T-cell (primary cell): ENCODE measurements at places on chromosomes 5 and 9. TPM values are rescaled to one million over a fixed set of nuclear protein-coding genes. Genes with fewer than 3 reads are reported as not detected.

Gene SLCO6A1
- not detected for total RNA-seq

Gene SH3GL2
- total RNA-seq, result not detected

Gene TJP2
- total RNA-seq, result 6.4 TPM

Gene SPATA9
- total RNA-seq, result not detected

Gene SCGB3A2
- not detected for total RNA-seq

Gene SIL1
- 15.1 TPM for total RNA-seq

Gene XRCC4
- 4.2 TPM for total RNA-seq

Gene CANX
- 289 TPM for total RNA-seq

- H3K36me3 ChIP-seq, result no peaks in the 10 kb centered on the region
- DNase-seq, result no peak
- H3K27ac ChIP-seq, result no peak overlapping the region
Measured at GRCh38 chr5:72604111-72604797, 97.0 kb upstream of the ZNF366 start.

DNA sequence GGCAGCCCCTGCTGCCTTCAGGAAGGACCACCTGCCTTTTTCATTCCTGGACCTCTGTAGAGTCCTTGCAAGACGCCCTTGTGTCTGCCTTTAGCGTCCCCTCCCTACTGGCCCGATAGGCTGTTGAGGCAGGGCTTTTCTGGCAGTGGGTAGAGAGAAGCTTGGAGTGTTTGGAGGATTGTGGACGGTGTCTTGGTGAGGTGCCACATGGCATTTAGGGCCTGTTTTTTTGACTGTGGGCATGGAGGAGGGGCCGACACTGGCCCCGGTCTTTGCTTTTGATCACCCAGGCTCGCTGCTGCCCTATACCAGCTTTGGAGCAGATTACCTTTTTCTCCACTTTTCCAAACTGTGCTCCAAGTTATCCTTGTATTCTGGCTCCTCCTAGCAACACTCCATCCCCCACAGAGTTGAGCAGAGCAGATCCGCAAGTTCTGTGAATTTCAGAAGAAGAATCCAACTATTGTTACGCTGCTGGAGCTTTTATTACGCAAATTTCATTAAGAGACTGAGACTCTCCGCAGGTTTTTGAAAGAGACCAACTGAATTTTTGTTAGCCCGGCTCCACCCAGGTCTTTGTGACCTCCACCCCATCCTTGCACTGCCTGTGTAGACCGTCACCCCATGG, 34.8 kb upstream of the PRDM12 start:
- H3K4me1 ChIP-seq, result no peaks in the 10 kb centered on the region
- peaks cover 26% of the 10 kb centered on the region for H3K36me3 ChIP-seq
- DNase-seq, result no peak
- no peak overlapping the region for H3K27ac ChIP-seq

- no peaks in the 10 kb centered on the region for H3K27me3 ChIP-seq
- DNase-seq, result no peak
- H3K27ac ChIP-seq, result no peak overlapping the region
- no peaks in the 10 kb centered on the region for H3K4me1 ChIP-seq
- peaks cover 7% of the 10 kb centered on the region for H3K36me3 ChIP-seq
Measured at GRCh38 chr9:36074870-36075532, 38.3 kb downstream of the RECK start.

GRCh38 chr5:157911568-157911967, 52.6 kb upstream of the CLINT1 start:
- H3K27me3 ChIP-seq, result no peaks in the 10 kb centered on the region
- H3K4me1 ChIP-seq, result no peaks in the 10 kb centered on the region
- H3K4me3 ChIP-seq, result no peak overlapping the region

DNA sequence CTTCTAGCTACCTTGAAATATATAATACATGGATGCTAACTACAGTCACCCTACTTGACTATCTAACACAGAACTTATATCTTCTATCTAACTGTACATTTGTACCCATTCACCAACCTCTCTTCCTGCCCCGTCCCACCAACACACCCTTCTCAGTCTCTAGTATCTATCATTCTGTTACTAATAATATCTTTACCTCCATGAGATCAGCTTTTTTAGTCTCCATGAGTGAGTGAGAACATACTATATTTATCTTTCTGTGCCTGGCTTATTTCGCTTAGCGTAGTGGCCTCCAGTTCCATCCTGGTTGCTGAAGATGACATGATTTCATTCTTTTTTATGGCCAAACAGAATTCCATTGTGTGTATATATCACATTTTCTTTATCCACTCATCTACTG, 37.0 kb downstream of the LIFR start:
- no peak for DNase-seq
- no peaks in the 10 kb centered on the region for H3K4me1 ChIP-seq
- H3K36me3 ChIP-seq, result no peaks in the 10 kb centered on the region
- no peaks in the 10 kb centered on the region for H3K27me3 ChIP-seq

DNA sequence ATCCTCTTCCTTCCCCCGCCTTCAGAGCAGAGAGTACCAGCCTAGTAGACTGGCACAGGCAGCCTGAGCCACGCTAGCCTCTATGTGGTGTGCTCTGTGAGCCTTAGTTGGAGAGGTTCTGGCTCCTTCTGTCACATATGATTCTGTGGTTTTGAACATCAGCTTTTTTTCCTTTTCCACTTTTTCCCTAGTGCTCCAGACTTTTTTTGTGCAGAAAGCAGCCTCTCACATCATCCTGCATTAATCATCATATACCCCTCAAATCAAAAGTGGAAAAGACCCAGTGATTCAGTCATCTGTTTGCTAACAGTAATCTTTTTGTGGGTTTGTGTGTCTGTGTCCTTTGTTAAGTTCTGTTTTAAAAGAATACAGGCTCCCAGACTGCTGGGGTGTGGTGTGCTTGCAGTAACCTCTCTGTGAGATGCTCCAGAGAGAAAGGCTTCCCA, 663.9 kb upstream of the RGMB start:
- no peaks in the 10 kb centered on the region for H3K4me1 ChIP-seq
- no peaks in the 10 kb centered on the region for H3K27me3 ChIP-seq
- no peak overlapping the region for H3K27ac ChIP-seq
- no peak overlapping the region for H3K4me3 ChIP-seq
- no peaks in the 10 kb centered on the region for H3K36me3 ChIP-seq

GRCh38 chr5:143642791-143643190, 169.2 kb upstream of the HMHB1 start:
- H3K36me3 ChIP-seq, result no peaks in the 10 kb centered on the region
- no peaks in the 10 kb centered on the region for H3K4me1 ChIP-seq
- H3K27me3 ChIP-seq, result no peaks in the 10 kb centered on the region
- DNase-seq, result no peak
- H3K4me3 ChIP-seq, result no peak overlapping the region

DNA sequence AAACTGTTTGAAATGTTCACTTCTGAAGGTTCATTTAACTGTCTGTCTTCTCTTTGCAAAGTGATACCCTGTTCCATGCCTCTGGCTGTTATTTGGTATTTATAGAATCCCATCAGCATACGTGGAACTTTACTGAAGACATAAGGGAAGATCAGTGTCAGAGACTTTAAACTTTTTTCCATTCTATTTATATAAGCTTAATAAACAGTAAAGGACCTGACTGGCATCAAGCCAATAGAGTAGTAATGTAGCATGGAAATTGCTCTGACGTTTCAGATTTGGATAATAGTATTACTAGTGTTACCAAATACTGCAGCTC, 94.9 kb upstream of the MINAR2 start:
- no peaks in the 10 kb centered on the region for H3K27me3 ChIP-seq
- H3K4me3 ChIP-seq, result no peak overlapping the region
- no peak overlapping the region for H3K27ac ChIP-seq

GRCh38 chr9:107488375-107489143, 1.0 kb downstream of the KLF4 start:
- DNase-seq, result no peak
- peaks cover 28% of the 10 kb centered on the region for H3K4me1 ChIP-seq
- H3K36me3 ChIP-seq, result no peaks in the 10 kb centered on the region
- H3K4me3 ChIP-seq, result peak overlapping the region; percentile 71
- H3K27me3 ChIP-seq, result peaks cover 8% of the 10 kb centered on the region
- no peak overlapping the region for H3K27ac ChIP-seq

- H3K27me3 ChIP-seq, result no peaks in the 10 kb centered on the region
- no peak overlapping the region for H3K27ac ChIP-seq
- DNase-seq, result no peak
- no peaks in the 10 kb centered on the region for H3K4me1 ChIP-seq
Measured at GRCh38 chr5:128826275-128826674, 139.0 kb upstream of the SLC27A6 start.

DNA sequence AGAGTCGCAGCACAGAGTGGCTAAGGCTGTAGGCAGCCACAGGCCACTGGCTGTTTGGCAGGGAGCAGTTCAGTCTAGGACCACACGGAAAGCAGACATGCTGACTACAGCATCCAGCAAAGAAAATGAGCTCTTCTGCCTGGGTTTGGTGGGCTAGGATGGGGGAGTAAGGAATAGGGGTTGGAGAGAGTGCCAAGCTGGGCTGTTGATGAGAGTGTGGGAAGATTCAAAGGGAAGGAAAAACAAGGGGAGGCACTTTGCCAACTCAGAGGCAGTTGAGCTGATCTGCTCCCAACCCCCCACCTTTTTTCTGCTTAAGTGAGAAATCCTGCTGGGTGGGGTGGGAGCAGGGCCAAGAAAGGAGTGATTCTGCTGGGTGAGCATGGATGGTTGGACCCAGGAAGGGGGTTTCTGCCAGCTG, 35.9 kb downstream of the SVEP1 start:
- no peak overlapping the region for H3K4me3 ChIP-seq
- no peaks in the 10 kb centered on the region for H3K27me3 ChIP-seq
- H3K4me1 ChIP-seq, result no peaks in the 10 kb centered on the region
- H3K27ac ChIP-seq, result no peak overlapping the region

- H3K4me3 ChIP-seq, result no peak overlapping the region
- H3K27ac ChIP-seq, result peak overlapping the region; percentile 60
Measured at GRCh38 chr9:95724253-95724991, 151.1 kb upstream of the ERCC6L2 start.

DNA sequence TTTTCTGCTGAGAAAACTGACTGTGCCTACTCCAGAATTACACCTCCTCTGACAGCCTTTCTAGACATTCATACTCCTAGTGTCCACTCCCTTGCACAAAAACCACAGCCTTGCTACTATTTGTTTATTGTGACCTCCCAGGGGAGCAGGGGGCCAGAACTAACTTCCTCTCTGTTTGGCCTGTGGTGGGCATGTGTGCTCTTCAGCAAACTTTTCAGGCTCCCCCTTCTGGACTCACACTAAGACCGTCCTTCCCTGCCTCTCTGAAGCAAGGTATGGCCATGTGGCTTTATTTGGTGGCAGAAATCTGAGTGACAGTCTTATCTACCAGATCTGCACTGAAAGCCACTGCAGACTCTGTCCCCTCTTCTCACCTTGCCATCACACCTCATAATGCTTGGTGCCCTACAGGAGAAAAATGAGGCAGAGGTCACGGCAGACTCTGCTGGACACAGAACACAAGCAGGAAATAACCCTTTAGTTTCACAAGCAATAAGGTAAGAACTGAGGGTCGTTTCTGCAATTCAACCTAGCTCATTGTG, 28.2 kb downstream of the LIFR start:
- H3K4me3 ChIP-seq, result no peak overlapping the region
- no peak overlapping the region for H3K27ac ChIP-seq
- no peak for DNase-seq
- H3K27me3 ChIP-seq, result peaks cover 5% of the 10 kb centered on the region

DNA sequence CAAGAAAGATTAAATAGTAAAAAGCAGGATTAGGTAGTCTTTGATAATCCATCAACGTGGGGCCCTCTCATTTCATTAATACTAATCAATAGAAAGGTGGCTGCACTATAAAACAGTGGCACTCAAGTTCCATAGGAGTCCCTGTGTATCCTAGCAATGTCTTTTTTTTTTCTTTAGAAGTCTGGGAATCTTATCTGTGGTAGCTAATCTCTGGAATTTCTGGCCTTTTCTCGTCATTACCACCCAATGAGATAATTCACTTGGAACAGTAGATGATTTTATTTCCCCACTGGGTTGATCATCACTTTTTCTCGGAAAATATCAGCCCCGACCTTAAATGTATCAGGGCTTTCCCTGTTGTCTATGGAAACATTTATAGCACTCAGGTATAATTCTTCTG, 86.8 kb upstream of the CDH6 start:
- H3K27ac ChIP-seq, result no peak overlapping the region
- H3K4me1 ChIP-seq, result no peaks in the 10 kb centered on the region
- no peak overlapping the region for H3K4me3 ChIP-seq
- H3K36me3 ChIP-seq, result no peaks in the 10 kb centered on the region
- H3K27me3 ChIP-seq, result no peaks in the 10 kb centered on the region

DNA sequence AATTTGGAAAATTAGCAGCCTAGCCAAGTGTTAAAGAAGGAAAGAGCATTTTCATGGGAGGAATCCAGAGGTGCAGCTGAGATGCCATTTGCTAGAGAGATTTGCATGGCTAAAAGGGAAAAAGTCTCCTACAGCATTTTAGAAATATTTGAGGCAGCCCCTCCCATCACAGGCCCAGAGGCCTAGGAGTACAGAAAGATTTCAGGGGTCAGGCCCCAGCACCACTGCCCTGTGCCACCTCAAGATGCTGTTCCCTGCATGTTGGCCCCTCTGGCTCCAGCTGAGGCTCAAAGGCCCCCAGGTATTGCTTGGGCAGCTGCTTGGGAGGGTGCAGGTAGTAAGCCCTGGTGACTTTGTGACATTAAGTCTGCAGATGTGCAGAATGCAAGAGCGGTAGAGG, 26.9 kb upstream of the NPR3 start:
- no peak overlapping the region for H3K27ac ChIP-seq
- no peaks in the 10 kb centered on the region for H3K36me3 ChIP-seq
- no peak for DNase-seq

GRCh38 chr5:108436696-108437095, 54.8 kb upstream of the FBXL17 start:
- H3K4me3 ChIP-seq, result no peak overlapping the region
- H3K27ac ChIP-seq, result no peak overlapping the region
- no peak for DNase-seq
- no peaks in the 10 kb centered on the region for H3K4me1 ChIP-seq
- peaks cover 11% of the 10 kb centered on the region for H3K27me3 ChIP-seq
- H3K36me3 ChIP-seq, result no peaks in the 10 kb centered on the region

DNA sequence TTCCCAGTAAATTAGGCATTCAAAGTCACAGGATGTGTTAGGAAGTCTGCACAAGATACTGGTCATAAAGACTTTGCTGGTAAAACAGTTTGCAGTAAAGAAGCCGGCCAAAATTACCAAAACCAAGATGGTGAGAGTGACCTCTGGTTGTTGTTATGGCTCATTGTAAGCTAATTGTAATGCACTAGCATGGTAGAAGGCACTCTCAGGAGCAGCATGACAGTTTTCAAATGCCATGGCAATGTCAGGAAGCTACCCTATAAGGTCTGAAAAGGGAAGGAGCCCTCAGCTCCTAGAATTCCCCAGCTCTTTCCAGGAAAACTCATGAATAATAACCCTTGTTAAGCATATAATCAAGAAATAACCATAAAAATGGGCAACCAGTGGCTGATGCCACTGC, 64.3 kb upstream of the TNC start:
- H3K27me3 ChIP-seq, result no peaks in the 10 kb centered on the region
- no peak for DNase-seq
- no peaks in the 10 kb centered on the region for H3K4me1 ChIP-seq
- H3K36me3 ChIP-seq, result no peaks in the 10 kb centered on the region
- no peak overlapping the region for H3K27ac ChIP-seq

DNA sequence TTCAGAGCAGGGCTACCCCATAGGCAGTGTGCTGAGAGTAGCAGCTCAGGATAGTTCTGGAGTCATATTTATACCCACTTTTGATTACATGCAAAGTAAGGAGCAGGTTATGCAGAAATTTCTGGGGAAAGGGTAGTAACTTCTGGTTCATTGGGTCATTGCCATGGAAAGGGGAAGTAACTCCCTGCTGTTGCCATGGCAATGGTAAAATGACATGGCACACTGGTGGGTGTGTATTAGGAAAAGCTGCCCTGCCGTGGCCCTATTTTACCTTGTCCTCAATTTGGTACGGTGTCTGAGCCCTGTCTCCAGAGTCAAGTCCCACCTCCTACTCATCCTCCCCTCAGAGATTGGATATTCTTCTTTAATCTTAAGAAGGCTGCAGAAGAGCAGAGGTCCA, 526.7 kb upstream of the TYRP1 start:
- no peaks in the 10 kb centered on the region for H3K27me3 ChIP-seq
- no peak for DNase-seq
- H3K27ac ChIP-seq, result no peak overlapping the region
- H3K36me3 ChIP-seq, result no peaks in the 10 kb centered on the region
- H3K4me1 ChIP-seq, result no peaks in the 10 kb centered on the region
